ENCODE measurements at places on chromosomes 7 and 10.

DNA sequence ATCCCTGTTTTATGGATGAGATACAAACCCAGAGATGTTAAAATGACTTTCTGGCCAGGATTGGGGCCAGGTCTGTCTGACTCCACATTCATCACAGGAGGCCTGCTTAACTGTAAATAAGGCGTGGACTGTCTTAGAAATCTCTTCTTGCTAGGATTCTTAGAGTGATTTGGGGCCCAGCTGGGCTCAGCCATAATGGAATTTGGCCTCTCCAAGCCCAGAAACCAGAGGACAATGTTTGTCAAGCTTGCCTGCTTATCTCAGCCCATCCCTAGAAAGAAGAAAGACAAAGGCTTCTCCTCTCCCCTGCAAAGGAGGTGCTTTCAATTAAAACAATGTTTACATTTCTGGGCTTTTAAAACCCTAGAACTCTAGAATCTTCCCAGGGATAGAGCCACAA lies 2.9 kb downstream of the HABP2 start:
- no peak for DNase-seq

DNA sequence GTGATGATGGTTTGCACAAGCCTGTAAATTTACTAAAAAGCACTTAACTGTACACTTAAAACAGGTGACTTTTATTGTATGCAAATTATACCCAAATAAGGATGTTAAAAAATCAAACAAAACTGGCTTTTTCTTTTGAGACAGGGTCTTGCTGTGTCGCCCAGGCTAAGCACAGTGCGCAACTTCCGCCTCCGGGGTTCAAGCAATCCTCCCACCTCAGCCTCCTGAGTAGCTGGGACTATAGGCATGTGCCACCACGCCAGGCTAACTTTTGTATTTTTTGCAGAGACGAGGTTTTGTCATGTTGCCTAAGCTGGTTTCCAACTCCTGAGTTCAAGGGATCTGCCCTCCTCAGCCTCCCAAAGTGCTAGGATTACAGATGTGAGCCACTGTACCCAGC lies 77.7 kb downstream of the DNAJC1 start:
- no peak for DNase-seq

DNA sequence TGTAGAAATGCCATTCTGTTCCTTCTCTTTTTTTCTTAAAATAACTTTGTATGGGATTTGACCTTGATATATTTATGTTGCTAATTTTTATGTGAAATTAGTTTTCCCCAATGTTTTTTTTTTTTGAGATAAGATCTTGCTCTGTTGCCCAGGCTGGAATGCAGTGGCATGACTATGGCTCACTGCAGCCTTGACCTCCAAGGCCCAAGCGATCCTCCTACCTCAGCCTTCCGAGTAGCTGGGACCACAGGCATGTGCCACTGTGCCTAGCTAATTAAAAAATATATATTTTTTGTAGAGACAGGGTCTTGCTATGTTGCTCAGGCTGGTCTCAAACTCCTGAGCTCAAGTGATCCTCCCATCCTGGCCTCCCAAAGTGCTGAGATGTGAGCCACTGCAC lies 16.0 kb downstream of the VPS26A start:
- no peak for DNase-seq

- DNase-seq, result no peak
Measured at GRCh38 chr7:2459674-2460073, 16.5 kb downstream of the GRIFIN start.

- no peak for DNase-seq
Measured at GRCh38 chr7:157194948-157195347, 56.2 kb downstream of the UBE3C start.

GRCh38 chr7:12092499-12093130 lies 118.5 kb upstream of the TMEM106B start:
- DNase-seq, result no peak

DNA sequence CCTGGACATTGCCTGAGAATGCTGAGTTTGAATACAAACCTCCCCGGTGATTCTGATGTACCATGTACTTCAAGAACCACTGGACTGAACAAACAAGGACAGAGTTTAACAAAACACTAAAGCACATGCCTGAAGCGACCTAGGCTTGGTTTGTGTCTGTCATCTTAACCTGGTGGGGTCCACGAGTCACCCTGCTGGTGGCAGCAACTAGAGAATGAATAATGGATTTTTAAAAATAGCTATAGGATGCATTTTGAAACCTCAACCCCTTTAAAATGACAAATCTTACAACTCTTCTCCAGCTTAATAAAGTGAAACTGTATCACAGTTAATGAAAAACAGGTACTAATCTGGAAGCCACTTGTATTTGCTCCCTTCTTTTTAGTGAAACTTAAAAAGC lies 25.2 kb downstream of the CDHR3 start:
- no peak for DNase-seq

DNA sequence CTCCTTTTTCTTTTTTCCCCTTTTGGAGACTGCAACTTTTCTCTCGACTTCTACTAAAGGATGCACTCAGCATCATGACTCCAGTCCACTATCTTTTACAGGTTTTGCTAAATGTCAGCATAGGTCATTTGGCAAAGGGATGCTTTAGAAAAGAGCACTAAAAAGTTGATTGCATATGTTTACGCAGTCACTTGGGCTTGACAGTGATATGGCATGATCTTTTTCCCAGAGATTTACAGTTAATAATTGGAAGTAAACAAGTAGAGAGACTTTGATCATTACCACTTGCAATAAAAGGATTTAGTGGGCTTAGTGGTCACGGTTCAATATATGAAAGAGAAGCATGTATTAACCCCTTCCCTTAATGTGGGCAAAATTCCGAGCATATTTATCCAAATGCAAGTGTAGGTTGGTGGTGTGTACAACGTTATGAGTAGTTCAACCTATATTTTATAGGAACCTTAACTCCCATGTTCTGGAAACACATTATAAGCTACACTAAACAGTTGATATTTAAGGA lies 1.8 kb downstream of the BMI1 start:
- no peak for DNase-seq

GRCh38 chr7:2717293-2718261 lies 29.6 kb downstream of the AMZ1 start:
- no peak for DNase-seq

DNA sequence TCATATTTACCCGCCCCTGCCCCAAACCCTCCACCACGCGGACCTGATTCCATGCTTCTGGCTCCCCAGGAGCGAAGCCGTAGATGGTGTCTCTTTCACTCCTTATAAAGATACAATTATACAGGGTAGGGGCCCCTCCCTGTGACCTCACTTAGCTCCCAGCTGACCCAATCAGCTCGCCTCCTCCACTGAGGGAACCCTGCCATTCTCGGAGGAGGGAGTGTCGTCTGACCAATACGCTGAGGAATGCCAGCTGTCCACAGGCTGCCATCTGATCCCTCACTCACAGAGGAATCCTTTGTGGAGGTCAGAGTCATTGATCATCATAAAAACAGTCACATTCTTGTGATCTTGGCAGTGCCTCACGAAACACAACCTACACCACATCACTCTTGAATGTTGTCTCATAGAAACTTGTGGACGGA lies 67.5 kb upstream of the INSIG1 start:
- no peak for DNase-seq

DNA sequence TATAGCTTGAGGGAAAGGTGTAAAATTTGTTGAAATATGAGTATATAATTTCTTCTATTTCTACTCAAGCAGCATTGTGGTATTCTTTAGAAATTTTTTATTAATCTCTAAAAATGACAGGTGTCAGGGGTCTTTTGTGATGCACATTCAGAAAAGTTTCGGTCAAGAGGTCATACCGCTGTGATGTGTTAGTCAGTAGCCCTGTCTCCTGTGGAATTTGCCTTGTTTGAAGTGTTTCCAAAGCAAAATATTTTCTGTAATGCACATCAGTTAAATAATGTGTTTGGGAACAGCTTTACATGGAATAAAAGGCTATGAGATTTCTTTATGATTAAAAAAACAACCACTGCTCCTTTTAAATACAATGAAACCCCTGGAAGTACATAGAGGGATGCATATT lies 35.8 kb downstream of the FOXP2 start:
- DNase-seq, result no peak
